ENCODE measurements at places on chromosomes 5 and 9.
A peak's percentile ranks its signal among the peaks of the same experiment; 100 is the strongest.

DNA sequence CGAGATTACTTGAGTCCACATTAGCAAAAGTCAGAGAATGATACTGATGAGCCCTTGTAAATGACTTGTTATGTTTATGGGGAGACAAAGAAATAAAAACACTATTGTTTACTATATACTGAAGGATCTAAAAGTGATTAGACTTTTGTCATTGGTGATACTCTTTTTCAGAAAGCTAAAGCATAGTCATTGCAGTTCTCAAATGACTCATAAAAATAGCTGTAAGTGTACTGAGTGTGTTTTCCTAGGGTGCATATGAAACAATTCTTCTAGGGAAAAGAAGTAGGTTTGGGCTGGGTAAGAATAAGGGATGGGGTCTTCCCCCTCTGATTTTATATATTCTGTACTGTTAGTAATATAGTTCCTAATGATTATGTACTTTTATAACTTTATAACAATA is 32.6 kb downstream of the WDR36 start:
- no peak overlapping the region for H3K4me3 ChIP-seq
- DNase-seq, result no peak
- H3K36me3 ChIP-seq, result peaks cover 40% of the 10 kb centered on the region
- H3K27me3 ChIP-seq, result no peaks in the 10 kb centered on the region
- H3K4me1 ChIP-seq, result peaks cover 4% of the 10 kb centered on the region
- H3K27ac ChIP-seq, result no peak overlapping the region

GRCh38 chr5:110441035-110441434 is 285.4 kb downstream of the TMEM232 start:
- DNase-seq, result no peak
- no peak overlapping the region for H3K27ac ChIP-seq
- H3K4me3 ChIP-seq, result no peak overlapping the region
- no peaks in the 10 kb centered on the region for H3K4me1 ChIP-seq
- H3K27me3 ChIP-seq, result peaks cover 3% of the 10 kb centered on the region

- no peaks in the 10 kb centered on the region for H3K36me3 ChIP-seq
- peaks cover 1% of the 10 kb centered on the region for H3K27me3 ChIP-seq
- H3K27ac ChIP-seq, result no peak overlapping the region
- no peak overlapping the region for H3K4me3 ChIP-seq
- DNase-seq, result no peak
- peaks cover 6% of the 10 kb centered on the region for H3K4me1 ChIP-seq
Observed at GRCh38 chr5:171475596-171475995, 56.1 kb downstream of the FGF18 start.

GRCh38 chr9:132002643-132003318 is 76.9 kb downstream of the MED27 start:
- DNase-seq, result no peak
- H3K36me3 ChIP-seq, result peaks cover 8% of the 10 kb centered on the region
- no peak overlapping the region for H3K27ac ChIP-seq
- H3K4me3 ChIP-seq, result no peak overlapping the region

DNA sequence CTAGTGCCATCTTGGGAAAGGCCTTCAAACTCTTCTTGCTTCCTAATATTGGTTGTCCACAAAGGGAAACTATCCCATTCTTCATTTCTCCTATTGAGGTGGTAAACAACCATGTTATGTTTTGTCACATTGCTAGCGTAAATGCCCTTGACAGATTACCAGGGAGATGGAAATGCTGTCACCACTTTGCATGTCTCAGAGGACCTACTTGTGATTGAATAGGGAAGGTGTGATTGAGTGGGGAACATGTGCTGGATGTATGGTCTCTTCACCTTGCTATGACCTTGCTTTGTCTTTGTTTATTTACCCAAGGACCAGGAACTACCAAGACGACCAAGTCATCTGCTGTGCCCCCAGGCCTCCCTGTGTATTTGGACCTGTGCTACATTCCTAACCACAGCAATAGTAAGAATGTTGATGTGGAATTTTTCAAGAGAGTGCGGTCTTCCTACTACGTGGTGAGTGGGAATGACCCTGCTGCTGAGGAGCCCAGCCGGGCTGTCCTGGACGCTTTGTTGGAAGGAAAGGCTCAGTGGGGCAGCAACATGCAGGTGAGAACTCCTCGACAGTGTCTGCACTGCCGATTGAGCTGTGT is 96.1 kb downstream of the MAP1B start:
- no peak overlapping the region for H3K27ac ChIP-seq
- H3K4me3 ChIP-seq, result no peak overlapping the region
- peaks cover 3% of the 10 kb centered on the region for H3K36me3 ChIP-seq
- H3K27me3 ChIP-seq, result peaks cover 12% of the 10 kb centered on the region

DNA sequence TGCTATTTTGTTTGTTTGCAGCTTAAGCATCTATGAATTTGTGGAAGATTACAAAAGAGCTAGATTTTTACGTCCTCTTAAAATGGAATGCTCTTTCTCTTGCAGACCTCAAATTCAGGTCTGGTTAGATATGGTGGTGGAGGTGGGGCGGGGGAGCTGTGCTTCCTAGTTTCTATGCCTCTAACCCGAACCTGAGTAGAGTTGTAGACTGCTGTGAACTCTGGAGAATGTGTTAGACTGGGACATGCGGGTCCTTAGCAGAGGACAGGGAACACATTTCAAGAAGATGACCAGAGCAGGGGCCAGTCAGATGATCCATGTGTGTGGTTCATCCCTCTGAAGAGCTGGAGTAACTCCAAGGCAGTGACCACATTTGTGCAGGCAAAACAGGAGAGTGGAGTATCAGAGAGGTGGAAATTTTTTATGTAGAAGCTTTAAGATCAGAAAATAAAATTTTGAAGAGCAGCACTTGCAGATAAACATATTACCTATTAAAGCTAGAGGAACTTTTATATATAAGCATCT is 154.9 kb downstream of the FAM174A start:
- DNase-seq, result no peak
- H3K4me1 ChIP-seq, result no peaks in the 10 kb centered on the region
- peaks cover 6% of the 10 kb centered on the region for H3K27me3 ChIP-seq
- no peak overlapping the region for H3K4me3 ChIP-seq

GRCh38 chr5:107289030-107289714 is 381.6 kb downstream of the EFNA5 start:
- H3K36me3 ChIP-seq, result no peaks in the 10 kb centered on the region
- peaks cover 2% of the 10 kb centered on the region for H3K27me3 ChIP-seq
- H3K27ac ChIP-seq, result peak overlapping the region; percentile 26
- no peak overlapping the region for H3K4me3 ChIP-seq
- H3K4me1 ChIP-seq, result peaks cover 15% of the 10 kb centered on the region

- peaks cover 35% of the 10 kb centered on the region for H3K4me1 ChIP-seq
- H3K27me3 ChIP-seq, result no peaks in the 10 kb centered on the region
- no peak overlapping the region for H3K27ac ChIP-seq
- no peak overlapping the region for H3K4me3 ChIP-seq
Observed at GRCh38 chr5:151808451-151809169, 36.9 kb downstream of the G3BP1 start.

DNA sequence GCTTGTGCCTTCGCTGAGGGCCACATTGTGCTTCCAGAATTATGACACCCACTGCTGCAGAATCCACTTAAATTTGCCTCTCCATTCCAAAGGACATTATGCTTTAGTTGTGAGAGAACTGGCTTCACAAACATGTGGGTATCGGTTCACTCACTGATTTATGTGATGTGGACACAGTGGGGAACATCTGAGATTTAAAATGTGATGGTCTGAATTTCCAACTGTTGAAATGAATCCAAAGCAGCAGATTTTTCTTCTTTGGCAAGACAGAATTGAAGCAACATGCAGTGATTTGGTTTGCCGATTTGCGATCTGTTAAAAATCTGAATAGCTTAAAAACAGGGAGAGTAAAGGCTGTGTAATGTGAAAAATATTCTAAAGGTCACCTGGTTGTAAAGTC is 20.3 kb downstream of the PCSK5 start:
- no peaks in the 10 kb centered on the region for H3K4me1 ChIP-seq
- H3K27me3 ChIP-seq, result no peaks in the 10 kb centered on the region
- no peak overlapping the region for H3K27ac ChIP-seq
- H3K4me3 ChIP-seq, result no peak overlapping the region
- H3K36me3 ChIP-seq, result peaks cover 2% of the 10 kb centered on the region
- DNase-seq, result no peak

- no peak for DNase-seq
- peaks cover 4% of the 10 kb centered on the region for H3K27me3 ChIP-seq
- no peak overlapping the region for H3K27ac ChIP-seq
- no peaks in the 10 kb centered on the region for H3K4me1 ChIP-seq
Observed at GRCh38 chr5:168602517-168602916, 23.3 kb upstream of the PANK3 start.

GRCh38 chr9:124624735-124624992 is 117.5 kb upstream of the NR5A1 start:
- H3K4me3 ChIP-seq, result no peak overlapping the region
- DNase-seq, result no peak
- H3K27me3 ChIP-seq, result peaks cover 16% of the 10 kb centered on the region
- no peaks in the 10 kb centered on the region for H3K36me3 ChIP-seq
- H3K4me1 ChIP-seq, result no peaks in the 10 kb centered on the region

- no peaks in the 10 kb centered on the region for H3K27me3 ChIP-seq
- peaks cover 5% of the 10 kb centered on the region for H3K4me1 ChIP-seq
- no peak for DNase-seq
- no peak overlapping the region for H3K4me3 ChIP-seq
- no peak overlapping the region for H3K27ac ChIP-seq
- H3K36me3 ChIP-seq, result no peaks in the 10 kb centered on the region
Observed at GRCh38 chr5:96050273-96050880, 88.7 kb upstream of the ELL2 start.

DNA sequence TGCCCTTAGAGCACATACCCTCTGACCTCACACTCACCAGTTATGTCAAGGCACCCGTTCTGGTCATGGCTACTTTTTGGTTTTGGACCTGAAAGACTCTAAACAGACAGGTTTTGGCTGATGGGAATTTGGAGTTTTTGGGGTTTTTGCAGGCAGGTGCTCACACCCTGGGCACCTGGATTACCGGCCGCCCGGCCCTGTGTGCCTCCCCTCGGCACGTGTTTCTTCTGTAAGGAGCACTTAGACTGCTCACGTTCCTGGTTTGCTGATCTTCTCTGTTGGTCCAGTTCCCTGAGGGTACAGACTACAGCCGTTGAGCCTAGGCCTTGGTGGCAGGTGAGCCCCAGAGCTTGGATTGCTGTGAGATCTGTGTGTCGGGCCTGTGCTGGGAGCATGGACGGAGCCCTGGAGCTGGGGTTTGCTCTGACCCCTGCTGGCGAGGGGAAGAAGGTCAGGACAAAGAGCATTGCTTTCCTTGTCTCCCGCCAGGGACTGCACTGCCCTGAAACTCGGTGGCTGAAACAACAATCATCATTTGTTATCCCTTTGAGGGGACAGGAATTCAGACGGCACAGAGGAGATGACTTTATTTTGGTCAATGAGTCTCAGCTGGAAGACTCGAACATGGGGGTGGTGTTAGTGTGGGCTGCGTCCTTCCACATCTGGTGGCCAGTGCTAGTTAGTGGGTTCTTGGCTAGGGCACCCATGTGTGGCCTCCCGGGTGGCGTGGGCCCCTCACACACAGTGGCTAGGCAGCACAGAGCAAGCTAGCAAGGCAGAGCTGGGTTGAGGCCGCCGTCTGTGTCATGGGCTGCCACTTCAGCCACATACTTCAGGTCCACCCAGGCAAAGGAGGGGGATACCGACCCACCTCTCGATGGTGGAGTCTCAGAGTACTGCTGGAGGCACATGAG is 76.4 kb downstream of the EHMT1 start:
- H3K27me3 ChIP-seq, result no peaks in the 10 kb centered on the region
- H3K36me3 ChIP-seq, result peaks cover 11% of the 10 kb centered on the region
- DNase-seq, result no peak

GRCh38 chr5:59506285-59506877 is 387.1 kb downstream of the PDE4D start:
- DNase-seq, result no peak
- H3K4me3 ChIP-seq, result no peak overlapping the region
- no peaks in the 10 kb centered on the region for H3K36me3 ChIP-seq
- peaks cover 12% of the 10 kb centered on the region for H3K27me3 ChIP-seq
- no peak overlapping the region for H3K27ac ChIP-seq

- H3K27ac ChIP-seq, result peak overlapping the region; percentile 18
- H3K4me3 ChIP-seq, result no peak overlapping the region
Observed at GRCh38 chr5:113061846-113062780, 85.5 kb downstream of the DCP2 start.

DNA sequence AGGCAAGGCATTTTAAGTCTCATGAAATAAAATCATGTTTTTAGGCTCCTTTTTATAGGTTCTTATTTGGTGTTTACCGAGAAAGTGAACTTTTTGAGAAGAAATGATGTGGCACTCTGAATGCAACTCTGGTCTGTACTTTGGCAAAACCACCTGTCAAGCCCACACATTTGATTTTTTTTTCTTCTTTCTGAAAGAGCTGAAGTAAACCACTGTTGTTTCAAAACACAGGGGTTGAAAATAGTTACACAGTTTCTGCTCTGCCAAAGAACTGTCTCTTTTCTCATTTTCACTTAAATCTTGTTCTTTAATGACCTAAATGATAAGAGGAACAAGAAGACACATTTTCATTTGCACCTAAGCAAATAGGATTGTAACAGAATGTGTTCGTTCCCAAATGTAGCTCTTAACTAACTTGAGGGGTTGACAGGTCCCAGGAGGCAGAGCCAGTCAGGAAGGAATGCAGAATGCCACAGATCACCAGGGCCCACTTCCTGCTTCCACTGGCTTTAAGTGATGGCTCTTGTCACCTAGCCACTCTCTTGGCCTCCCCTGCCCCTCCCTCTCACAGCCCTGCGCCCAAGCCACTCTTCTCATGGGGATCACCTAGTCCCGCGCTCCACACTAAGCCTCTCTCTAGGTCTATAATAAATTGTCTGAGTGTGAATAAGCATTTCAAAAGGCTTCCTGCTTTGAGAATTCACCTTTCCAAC is 47.3 kb downstream of the MED27 start:
- H3K4me3 ChIP-seq, result no peak overlapping the region
- H3K27me3 ChIP-seq, result no peaks in the 10 kb centered on the region
- no peaks in the 10 kb centered on the region for H3K36me3 ChIP-seq
- no peak overlapping the region for H3K27ac ChIP-seq

- no peaks in the 10 kb centered on the region for H3K27me3 ChIP-seq
- no peak overlapping the region for H3K27ac ChIP-seq
- no peaks in the 10 kb centered on the region for H3K36me3 ChIP-seq
- DNase-seq, result no peak
Observed at GRCh38 chr5:138037271-138037670, 4.4 kb upstream of the FAM13B start.

DNA sequence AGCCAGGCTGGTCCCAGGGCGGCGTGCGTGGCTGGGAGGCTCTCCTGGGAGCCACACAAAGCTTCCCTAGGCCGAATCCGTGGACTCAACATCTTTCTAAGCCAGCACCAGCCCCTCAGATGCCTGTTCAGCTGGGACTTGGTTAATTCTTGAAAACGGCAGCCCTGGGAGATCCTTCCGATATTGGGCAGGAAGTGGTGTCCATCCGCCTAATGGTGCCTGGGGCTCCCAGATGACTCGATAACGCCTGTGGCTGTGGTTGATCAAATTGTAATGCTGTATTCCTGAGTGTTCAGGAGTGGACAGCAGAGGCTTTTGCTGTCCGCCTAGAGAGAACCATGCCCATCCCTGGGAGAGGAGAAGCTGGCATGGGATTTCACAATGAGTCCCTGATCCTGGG is 14.1 kb downstream of the KCNT1 start:
- no peaks in the 10 kb centered on the region for H3K4me1 ChIP-seq
- H3K36me3 ChIP-seq, result no peaks in the 10 kb centered on the region
- peaks cover 10% of the 10 kb centered on the region for H3K27me3 ChIP-seq
- H3K4me3 ChIP-seq, result no peak overlapping the region
- H3K27ac ChIP-seq, result no peak overlapping the region

All from activated T-helper 1 cell treated with anti-CD3 and anti-CD28 coated beads, Interleukin-12 subunit alpha, Interleukin-12 subunit beta, Interleukin-2, Interleukin-4 antibody, amounts not matched to agents 30 ng/mL and 10 ng/mL and 1 ng/mL, durations not matched to agents 14 hours and 24 hours and 36 hours (primary cell).